Activated T-cell treated with anti-CD3 and anti-CD28 coated beads for 48 hours (primary cell): ENCODE measurements at places on chromosomes 6 and 20.

DNA sequence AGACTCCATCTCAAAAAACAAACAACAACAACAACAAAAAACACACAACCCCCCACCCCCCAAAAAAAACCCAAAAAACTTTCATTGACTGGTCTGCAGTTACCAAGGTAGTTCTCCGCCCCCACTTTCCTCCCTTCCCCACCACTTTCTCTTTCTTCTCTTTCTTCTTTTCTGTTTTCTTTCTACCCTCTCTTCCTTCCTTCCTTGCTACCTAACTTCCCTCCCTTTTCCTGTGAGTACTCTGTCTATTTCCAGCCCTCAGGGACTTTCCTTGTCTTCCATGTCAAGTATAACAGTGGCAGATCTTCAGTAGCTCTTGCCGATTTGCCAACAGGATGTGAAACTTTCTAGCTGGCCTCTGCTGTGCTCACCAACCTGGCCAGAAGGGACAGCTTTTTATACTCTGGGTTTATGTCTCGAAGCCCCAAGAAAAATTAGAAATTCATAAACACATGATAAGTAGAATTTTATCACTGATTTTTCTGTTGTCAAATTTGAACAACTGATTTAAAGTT, 399.5 kb downstream of the QKI start:
- DNase-seq = no peak

GRCh38 chr6:132648356-132648755, 10.6 kb downstream of the TAAR1 start:
- DNase-seq = no peak

- no peak for DNase-seq
Observed at GRCh38 chr20:57251344-57251743, 15.1 kb downstream of the BMP7 start.

GRCh38 chr6:5125152-5126006, 40.2 kb downstream of the PPP1R3G start:
- no peak for DNase-seq

DNA sequence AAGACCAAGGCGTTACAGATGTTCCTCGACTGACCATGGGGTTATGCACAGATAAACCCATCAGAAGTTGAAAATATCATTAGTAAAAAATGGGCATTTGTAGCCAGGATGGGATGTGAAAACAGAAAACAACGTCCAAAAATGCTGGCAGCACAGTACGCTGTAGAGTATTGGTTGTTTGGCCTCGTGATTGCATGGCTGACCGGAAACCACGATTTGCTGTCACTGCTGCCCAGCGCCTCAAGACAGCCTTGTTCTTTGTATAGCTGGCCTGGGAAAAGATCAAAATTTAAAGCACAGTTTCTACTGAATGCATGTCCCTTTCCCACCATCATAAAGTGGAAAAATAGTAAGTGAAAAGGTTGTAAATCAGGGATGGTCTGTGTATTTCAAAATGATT, 41.9 kb downstream of the MTHFD1L start:
- no peak for DNase-seq

- DNase-seq = no peak
Observed at GRCh38 chr6:53111865-53112264, 36.8 kb downstream of the GCM1 start.

GRCh38 chr6:151723152-151723551, 84.3 kb upstream of the ESR1 start:
- peak; percentile 13 for DNase-seq

- no peak for DNase-seq
Observed at GRCh38 chr20:59976156-59976782, 18.0 kb downstream of the CDH26 start.

GRCh38 chr6:90187437-90188121, 109.1 kb downstream of the BACH2 start:
- DNase-seq = no peak

DNA sequence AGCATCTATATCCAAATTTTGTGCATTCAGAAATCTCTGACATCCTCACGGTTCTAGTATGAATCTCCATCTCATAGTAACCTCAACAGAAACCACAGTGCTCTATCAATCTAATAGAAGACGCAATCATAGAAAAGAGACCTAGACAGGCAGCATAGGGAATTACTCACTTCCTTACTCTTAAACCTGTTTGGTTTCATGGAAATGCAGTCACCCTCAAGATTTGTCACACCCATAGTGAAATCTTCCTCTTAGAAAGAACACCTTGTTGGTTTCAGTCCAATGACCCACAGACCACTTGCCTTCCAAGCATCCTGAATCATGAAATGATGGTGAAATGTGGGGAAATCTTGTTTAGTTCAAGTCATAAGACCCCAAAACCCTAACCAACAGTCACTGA, 166.1 kb upstream of the PRDM1 start:
- no peak for DNase-seq

GRCh38 chr6:156828280-156828703, 51.1 kb downstream of the ARID1B start:
- no peak for DNase-seq

DNA sequence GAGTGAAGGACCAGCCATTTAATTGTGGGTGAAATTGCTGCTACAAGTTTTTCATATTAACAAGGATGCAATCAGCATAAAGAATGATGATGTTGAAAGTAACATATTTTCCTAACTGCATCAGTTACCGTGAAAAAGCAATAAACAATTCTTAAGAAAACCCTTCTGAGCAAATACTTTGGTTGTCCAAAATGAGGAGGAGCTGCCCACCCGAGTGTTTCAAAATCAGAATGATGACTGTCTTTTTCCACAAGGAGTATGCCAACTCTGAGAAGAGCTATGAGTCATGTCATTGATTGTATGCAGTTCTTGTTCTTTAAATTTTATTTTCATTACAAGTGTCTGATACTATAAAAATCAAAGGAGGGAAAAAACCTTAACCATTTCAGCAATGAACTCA, 470.5 kb downstream of the COL12A1 start:
- no peak for DNase-seq

DNA sequence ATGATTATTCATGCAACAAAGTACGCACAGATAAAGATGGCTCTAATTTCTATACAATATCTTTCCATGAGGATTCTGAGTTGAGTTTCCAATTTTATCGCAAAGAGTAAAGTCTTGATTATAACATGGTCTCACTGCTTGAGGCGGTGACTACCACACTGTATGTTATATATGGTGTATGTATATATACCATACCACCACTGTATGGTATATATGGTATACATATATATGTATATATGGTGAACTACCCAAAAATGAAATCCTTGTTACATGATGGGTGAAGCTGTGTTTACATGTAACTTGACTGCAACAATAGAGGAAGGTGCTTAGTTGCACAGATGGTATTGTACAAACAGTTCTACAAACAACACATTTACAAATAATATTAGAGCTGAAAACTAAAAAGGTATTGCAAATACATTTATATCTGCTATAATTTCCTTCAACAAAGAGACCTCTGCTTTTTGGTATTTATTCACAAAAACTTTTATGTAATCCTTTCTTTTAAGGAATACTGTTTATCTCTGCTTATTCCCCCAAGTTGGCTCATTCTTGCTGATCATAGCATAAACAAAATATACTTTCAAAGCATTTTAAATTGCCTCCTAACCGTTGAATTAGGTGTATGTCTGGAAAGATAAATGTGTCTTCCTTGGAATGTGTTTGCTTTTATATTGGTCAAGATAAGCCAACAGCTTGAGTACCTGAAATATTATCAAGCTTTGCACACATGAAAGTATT, 77.7 kb upstream of the TPD52L1 start:
- no peak for DNase-seq

GRCh38 chr6:13914351-13914750, 10.4 kb upstream of the RNF182 start:
- no peak for DNase-seq

DNA sequence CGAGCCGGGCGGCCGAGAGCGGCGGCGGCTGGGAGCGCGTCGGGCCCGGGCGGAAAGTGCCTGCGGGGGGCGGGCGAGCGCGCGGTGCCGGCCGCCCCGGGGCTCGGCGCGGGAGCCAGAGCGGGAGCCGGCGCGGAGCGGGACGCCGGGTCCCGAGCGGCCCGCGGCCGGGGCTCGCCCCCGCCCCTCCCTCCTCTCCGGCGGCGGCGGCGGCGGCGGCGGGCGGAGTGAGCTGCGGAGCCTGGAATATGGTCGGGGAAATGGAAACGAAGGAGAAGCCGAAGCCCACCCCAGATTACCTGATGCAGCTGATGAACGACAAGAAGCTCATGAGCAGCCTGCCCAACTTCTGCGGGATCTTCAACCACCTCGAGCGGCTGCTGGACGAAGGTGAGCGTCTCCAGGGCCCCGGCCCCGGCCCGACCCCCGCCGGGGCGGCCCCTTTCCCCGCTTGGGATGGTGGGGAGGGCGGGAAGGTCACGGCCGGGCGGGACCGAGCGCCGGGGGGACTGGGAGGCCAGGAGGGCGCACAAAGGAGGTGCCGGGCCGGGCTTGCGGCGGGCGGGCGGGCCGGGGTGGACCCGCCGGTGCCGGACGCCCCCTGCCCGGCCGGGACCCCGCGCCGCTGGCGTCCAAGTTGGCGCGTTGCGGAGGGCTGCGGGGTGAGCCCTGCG, 565 bp downstream of the QKI start:
- no peak for DNase-seq

DNA sequence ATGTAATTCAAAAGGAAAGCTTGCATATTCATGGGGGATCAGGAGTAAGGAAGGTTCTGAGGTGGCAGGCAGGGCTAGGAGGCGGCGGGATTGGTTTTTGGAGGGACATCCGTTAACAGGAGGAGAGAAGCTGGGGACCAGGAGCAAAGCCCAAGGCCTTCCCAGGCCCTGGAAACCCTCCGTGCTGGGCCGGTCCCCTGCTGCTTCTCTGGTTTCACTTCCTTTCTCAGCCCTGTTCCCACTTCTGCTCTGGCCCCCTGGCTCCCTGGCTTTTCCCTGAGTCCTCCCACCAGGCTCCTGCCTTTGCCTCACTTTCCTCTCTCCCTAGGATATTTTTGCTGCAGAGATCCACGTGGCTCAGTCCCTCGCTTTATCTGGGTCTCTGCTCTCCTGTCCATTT, 26.4 kb upstream of the SALL4 start:
- no peak for DNase-seq

DNA sequence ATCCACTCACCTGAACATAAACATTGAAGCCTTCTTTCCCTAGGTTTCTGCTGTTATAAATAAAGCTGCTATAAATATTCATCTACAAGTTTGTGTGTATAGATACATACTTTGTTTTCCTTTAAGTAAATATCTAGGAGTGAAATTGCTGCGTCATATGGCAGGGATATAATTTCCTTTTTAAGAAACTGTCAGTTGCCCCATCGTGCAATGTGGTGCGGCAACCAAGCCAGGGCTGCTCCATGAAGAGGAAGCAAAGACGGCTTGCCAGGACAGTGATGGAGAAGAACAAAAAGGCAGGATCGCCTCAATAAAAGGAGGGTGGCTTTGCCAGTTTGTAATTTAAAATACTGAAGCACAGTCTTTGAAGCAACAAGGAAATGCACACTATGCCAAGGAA, 36.6 kb downstream of the CITED2 start:
- no peak for DNase-seq

GRCh38 chr6:23367311-23367710, 758.7 kb upstream of the NRSN1 start:
- DNase-seq = no peak

- no peak for DNase-seq
Observed at GRCh38 chr6:167237438-167238145, 53.5 kb upstream of the UNC93A start.

DNA sequence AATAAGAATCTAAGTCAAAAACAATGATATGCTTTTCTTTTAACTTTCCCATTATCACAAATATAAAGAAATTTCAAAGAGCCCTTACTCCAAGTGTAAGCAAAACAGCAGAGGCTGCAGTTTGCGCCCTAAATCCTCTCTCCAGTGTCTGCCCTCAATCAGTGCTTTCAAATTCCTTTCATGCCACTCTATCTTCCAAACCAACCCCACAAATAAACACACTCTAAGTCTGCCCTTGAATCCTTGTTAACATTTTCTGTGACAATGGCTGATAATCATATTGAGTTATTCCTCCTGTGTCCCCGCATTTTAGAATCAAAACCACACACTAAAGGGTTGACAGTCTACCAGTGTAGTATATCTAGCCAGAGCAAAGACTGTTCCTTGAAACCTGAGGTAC, 317.9 kb upstream of the MARCKS start:
- no peak for DNase-seq

DNA sequence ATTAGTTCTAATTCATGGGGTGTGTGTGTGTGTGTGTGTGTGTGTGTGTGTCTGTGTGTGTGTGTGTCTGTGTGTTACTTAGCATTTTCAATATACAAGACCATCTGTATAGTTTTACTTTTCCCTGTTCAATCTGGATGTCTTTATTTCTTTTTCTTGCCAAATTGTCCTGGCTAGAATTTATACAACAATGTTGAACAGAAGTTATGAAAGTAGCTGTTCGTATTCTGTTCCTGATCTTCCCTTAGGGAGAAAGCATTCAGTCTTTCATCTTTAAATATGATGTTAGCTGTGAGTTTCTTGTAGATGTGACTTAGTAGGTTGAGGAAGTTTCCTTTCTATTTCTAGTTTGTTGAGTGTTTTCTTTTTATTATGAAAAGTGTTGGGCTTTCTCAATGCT, 334.7 kb upstream of the RNF24 start:
- DNase-seq = no peak

- DNase-seq = no peak
Observed at GRCh38 chr6:46190889-46191288, 20.1 kb upstream of the ENPP5 start.

DNA sequence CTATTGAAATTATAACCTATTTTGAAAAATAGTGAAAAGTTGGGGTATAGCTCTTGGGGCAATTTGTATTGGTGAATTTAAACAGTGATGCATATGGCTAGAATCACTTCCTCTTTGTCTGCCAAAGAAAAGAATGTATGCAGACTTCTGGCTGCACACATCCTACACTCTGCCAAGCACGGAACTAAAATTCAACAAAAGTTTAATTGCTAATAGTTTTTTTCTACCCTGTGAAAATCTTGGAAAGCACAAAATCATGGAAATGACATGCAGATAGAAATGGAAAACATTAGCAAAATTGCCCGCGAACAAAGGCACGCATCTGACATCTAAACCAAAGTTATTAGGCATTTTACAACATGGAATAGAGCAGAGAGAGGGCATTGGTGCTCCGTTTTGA, 106.4 kb upstream of the PDE10A start:
- no peak for DNase-seq

DNA sequence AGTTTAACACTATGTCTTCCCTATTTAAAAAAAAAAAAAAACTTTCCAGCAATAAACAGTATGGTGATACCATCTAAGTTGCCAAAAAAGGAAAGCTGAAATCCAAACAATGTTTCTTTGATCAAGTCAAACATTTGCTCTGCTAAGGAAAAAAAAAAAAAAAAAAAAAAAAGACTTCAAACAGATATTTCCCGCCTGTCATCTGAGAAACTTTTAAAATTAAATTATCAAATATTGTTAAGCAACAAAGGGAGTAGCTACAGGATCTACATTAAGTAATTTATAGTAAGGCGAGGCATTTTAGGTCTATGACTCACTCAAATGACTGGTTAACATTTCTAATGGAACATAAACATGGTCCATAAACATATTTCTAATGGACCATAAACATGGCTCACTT, 121.2 kb downstream of the DST start:
- no peak for DNase-seq

DNA sequence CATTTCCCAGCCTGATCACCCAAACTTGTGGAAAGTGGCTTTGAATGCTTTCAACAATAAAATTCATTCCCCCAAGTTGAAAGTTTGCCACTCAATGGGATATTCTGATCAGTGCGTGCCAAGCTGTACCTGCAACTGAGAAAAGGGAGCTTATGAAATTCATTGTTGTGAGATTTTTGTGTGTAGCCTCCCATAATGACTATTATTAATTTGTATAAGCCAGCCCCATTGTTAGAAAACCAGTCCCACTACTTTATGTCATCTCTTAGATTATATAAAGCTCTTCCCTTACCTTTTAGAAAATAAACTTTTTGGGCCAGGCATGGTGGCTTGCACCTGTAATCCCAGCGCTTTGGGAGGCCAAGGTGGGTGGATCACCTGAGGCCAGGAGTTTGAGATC, 15.9 kb downstream of the IL20RA start:
- DNase-seq = no peak
